ENCODE measurements at places on chromosomes 7 and 10.
A peak's percentile ranks its signal among the peaks of the same experiment; 100 is the strongest.

DNA sequence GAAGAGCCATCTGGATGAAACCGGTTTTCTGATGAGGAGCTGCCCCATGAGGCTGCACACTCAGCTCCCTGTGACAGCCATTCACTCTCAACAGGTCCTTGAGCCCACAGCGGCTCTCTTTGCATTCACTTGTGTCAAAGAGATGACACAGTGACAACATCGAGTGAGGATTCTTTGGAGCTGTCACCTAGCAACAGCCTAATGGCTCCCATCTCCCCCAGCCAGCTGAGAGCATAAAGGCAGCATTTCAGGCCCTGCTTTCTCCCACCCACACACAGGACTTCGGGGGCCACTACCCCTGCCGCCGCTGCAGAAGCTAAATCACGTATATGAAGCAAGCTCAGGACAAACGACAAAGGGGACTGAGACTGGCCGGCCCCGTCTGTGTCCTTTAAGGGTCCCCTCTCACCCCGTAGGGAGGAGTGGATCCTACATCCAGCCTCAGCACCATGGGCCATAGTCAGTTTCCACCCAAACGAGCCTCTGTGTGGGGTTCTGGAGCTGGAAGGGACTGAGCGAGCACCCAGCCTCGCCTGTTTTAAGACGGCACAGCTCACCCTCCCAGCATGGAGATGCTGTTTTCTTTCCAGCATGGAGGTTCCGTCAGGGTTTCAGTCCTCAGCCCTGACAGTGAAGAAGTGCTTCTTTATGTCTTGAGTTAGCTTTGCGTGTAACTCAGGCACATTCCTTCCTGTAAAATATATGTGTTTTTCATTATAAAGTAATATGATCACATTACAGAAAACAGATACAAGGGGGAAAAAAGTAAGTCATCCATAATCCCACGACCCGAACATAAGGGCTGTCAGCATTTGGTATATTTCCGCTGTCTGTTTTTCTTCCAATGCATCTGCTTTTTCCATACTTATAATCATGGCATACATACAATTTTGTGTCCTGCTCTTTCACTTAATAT is 4.9 kb downstream of the CPA4 start:
- DNase-seq, result no peak

DNA sequence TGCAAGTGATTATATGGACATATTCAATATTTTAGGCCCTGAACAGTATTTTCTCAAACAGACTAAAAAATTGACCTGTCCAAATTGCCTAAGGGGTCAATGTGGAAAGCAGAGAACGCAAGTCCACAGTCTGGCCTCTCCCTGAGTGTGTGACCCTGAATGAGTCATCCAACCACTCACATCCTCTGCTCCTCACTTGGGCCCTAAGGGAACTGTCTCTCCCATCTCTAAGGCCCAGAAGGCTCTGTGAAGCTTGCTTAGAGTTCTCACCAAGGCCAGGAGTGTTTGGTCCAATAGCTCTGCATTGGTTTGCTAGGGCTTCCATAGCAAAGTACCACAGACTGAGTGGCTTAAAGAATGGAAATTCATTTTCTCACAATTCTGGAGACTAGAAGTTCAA is 155.1 kb downstream of the LSM5 start:
- DNase-seq, result no peak

GRCh38 chr7:32079510-32079909 is 9.3 kb upstream of the PDE1C start:
- DNase-seq, result no peak

- no peak for DNase-seq
Measured at GRCh38 chr10:68572151-68572550, 12.0 kb downstream of the TET1 start.

DNA sequence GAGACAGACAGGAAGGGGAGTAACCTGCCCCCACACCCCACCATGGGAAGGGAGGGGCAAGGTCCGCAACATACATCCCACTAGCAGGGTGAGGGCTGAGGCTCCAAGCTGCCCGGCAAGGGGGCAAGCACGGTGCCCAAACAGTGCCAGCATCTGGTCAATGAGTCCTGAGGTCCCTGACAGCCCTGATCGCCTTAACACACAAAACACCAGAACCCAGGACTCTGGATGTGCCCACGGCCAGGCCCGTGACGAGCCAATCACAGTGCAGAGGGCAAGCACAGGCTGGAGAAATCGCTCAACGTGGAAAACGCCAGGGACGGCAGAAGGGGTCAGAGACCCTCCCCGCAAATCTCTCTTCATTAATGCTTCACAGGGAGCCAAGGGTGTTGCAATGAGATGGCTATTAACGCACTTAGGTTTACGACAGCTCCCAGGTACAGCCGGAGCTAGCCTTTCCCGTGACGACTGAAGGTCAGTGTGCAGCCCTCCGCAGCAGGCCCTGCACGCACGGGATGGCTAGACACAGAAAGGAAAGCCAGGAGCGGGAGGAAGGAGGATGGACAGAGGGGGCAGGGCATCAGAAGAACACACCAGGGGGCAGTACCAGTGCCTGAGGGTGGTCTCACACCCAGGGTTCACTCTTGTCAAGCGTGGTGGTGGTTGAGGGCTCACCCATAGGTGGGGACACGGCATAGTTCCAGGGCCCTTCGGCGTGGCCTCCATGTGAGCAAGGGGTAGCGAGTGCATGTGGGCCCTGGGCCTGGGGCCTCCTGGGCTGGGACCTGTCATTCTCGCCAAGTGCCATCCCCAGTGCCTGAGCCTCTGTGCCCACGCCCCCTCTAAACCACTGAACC is 220.5 kb downstream of the MAD1L1 start:
- no peak for DNase-seq

GRCh38 chr10:101319241-101319915 is 34.6 kb upstream of the BTRC start:
- DNase-seq, result no peak

DNA sequence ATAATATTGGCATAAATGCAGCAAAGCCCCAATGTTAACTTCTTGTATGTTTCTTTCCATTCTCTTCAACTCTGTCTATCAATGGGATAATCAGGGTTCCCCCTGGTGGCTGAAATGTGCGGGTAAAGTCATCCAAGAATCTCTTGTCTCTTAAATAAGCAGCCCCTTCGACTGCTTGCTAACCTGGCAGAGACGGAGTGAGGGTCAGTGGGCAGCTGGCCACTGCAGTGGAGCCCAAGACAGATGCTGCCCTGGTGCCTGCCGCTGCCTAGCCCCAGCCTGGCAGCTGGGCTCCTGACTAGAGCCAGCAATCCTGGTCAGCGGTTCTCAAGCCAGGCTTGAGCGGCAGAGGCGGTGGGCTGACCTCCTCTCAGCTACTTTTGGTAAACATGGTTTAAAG is 248.9 kb downstream of the COBL start:
- DNase-seq, result peak; percentile 60

DNA sequence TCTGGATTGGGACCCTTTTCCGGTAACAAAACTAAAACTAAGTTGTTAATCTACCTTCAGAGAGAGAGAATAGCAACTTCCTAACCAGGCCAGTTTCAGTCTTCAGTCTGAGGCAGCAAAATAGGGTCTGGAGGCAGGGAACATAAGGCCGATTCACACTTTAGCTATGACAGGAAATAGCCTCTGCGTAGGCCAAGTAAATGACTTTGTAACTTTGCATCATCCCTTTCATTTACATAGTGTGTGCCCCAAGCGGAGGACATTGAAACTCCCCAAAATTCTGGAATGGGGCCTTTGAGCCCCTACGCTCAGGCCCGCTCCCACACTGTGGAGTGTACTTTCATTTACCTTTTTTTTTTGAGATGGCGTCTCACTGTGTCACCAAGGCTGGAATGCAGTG is 1.7 kb upstream of the UPP1 start:
- DNase-seq, result no peak

- no peak for DNase-seq
Measured at GRCh38 chr10:95395947-95396449, 105.2 kb upstream of the PDLIM1 start.

All from HuH-7.5 (cell line).